ENCODE measurements at places on chromosomes 4 and X. TPM values are rescaled to one million over a fixed set of nuclear protein-coding genes. Genes with fewer than 3 reads are reported as not detected.

DNA sequence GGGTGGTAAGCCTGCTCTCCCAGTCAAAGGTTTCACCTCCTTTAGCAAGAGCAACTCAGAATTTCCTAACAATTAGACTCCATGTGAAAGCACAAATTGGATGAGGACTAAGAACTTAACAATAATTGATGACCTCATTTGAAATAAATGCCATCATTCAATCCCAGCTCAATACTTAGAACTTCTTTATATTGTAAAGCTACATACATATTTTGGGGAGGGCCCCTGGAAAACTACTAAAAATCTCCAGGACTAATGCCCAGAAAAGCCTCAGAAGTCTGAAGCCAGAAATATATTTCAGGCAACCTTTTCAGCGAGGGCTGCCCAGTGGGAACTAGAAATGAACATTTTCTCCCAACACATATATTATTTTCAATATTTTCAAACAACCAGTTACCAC is 38.1 kb downstream of the AMOT start:
- no peak for DNase-seq

TCEAL7 gene
- total RNA-seq, result 9.8 TPM

- no peak for DNase-seq
Measured at GRCh38 chr4:76376534-76376933, 44.4 kb downstream of the CCDC158 start.

DNA sequence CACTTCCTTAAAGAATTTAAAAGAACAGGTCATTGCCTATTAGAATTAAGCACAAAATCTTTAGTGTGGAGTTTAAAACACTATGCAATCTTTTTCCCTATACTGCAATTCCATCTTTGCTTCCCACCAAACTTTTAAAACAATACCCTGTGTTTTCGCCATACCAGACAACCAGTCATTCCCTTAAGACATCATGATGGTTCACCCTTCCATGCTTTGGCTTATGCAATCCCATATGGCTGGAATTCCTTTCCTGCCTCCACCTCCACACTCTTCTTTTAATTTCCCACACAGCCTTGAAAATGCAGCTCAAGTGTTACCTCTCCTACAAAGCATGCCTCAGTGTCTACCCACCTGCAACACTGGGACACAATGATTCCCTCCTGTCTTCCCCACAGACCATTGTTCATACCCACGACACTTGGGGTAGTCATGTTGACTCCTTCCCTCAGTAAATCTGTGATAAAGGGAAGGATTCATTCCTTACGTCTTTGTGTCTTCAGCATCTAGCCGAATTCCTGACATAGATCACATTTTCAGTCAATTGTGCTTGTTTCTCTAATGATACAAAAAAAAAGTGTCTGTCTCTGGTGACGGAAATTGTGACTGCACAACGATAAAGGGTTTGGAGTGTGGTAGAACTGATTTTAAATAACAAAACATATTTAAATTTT is 166.3 kb downstream of the FNIP2 start:
- no peak for DNase-seq

RCHY1 gene
- total RNA-seq, result 25.1 TPM
